RCC 7860 (cell line): ENCODE measurements at places on chromosomes 3 and 15.

DNA sequence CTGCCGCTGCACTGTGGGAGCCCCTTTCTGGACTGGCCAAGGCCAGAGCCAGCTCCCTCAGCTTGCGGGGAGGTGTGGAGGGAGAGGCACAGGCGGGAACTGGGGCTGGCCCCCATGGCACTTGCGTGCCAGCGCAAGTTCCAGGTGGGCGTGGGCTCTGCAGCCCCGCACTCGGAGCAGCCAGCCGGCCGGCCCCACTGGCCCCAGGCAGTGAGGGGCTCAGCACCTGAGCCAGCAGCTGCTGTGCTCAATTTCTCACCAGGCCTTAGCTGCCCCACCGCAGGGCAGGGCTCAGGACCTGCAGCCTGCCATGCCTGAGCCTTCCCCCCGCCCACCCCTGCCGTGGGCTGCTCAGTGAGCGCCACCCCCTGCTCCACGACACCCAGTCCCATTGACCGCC lies 4.6 kb upstream of the GPR156 start:
- DNase-seq, result no peak

DNA sequence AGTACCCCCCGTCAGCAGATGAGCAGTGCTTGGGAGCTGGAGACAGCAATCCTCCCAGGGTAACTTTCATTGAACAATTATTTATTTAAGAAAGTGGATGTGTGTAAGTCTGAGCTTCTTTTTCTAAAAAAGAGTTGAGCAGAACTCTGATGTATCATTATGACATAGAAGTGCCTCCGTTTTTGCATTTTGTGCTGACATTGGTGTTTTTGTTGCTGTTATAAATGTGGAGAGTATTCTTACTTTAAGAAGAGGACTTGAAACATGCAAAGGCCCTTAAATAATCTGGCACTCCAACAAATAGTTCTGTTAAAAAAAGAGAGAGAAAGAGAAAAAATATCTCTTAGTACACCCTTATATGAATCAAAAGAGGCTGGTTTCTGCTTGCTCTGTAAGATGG lies 217.1 kb downstream of the AGBL1 start:
- DNase-seq, result no peak

- no peak for DNase-seq
Observed at GRCh38 chr3:46324036-46324435, 29.9 kb upstream of the CCR2 start.

- peak; percentile 64 for DNase-seq
Observed at GRCh38 chr3:128878556-128879124, 780 bp upstream of the ACAD9 start.

DNA sequence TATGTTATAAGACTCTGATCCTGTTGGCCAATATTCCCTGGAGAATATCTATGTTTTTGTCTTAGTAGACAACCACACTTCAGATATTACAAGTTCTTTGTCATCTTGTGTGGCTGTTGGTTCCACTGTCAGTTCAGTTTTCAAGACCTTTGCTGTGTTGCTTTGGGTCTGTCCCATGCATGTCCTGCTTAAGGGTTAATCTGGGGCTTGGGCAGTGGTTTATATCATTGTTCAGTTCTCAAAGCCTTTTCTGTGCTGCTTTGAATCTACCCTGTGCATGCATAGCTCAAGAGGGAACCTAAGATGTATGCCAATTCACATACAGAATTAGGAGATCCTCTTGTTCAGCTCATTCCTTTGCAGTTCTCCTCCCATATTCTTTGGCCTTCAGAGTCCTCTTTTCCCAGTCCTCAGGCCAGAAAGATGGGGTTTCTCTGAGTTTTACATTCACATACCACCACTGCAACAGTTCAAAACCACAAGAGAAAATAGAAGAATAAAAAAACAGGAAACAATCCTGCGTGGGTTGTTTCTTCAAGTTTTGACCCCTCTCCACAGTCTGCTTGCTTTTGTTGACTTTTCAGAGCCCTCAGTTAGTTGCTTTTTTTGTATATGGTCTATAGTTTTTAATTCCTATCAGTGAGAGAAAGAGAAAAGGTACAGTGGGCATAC lies 21.6 kb downstream of the BUB1B start:
- no peak for DNase-seq
